A549 treated with AZD2906 at 1 μM for 4 hours (cell line): ENCODE measurements at places on chromosomes 7 and 10. TPM values are rescaled to one million over a fixed set of nuclear protein-coding genes. Genes with fewer than 3 reads are reported as not detected.

Gene CASD1
- total RNA-seq, result 7.5 to 11.6 TPM (median 8.5 TPM) in 5 replicates

Gene AMPH
- total RNA-seq, result 0.03 to 0.11 TPM (median 0.07 TPM) in 5 replicates

Gene ASNS
- 50.1 to 63.2 TPM (median 57.8 TPM) in 5 replicates for total RNA-seq

Gene HMX2
- 0.07 to 0.17 TPM (median 0.08 TPM) in 3 of 5 replicates, not detected in the others for total RNA-seq

Gene CDC14C
- total RNA-seq, result 0.03 TPM in 1 of 5 replicates, not detected in the others

Gene ZP3
- total RNA-seq, result 16.1 to 21.6 TPM (median 19.7 TPM) in 5 replicates

Gene VKORC1L1
- 24.3 to 30.7 TPM (median 29.4 TPM) in 5 replicates for total RNA-seq

Gene PGAM1
- 601 to 635 TPM (median 616 TPM) in 5 replicates for total RNA-seq

Gene BAIAP2L1
- 37.8 to 39.3 TPM (median 38.3 TPM) in 5 replicates for total RNA-seq

Gene CDK13
- total RNA-seq, result 18.5 to 20.8 TPM (median 19.5 TPM) in 5 replicates

Gene SFTPA1
- total RNA-seq, result not detected in 5 replicates

Gene ZNF775
- total RNA-seq, result 4.4 to 7.3 TPM (median 6.4 TPM) in 5 replicates

Gene OR2AE1
- total RNA-seq, result not detected in 5 replicates

Gene CFAP58
- total RNA-seq, result 0.08 to 0.14 TPM (median 0.10 TPM) in 5 replicates

Gene ATOH7
- total RNA-seq, result 0.08 to 0.36 TPM (median 0.21 TPM) in 5 replicates

Gene BTBD16
- total RNA-seq, result 0.41 to 0.82 TPM (median 0.66 TPM) in 5 replicates

Gene SLC26A3
- total RNA-seq, result 0.02 to 0.05 TPM in 2 of 5 replicates, not detected in the others

Gene HOXA3
- total RNA-seq, result 3.7 to 5.6 TPM (median 4.7 TPM) in 5 replicates

Gene ADAM12
- 2.7 to 4.7 TPM (median 3.8 TPM) in 5 replicates for total RNA-seq

Gene TMEM270
- total RNA-seq, result 0.09 to 0.17 TPM (median 0.15 TPM) in 5 replicates

Gene ADCY1
- total RNA-seq, result 2.1 to 2.5 TPM (median 2.4 TPM) in 5 replicates

Gene SPAM1
- not detected in 5 replicates for total RNA-seq

Gene CFAP46
- 1.0 to 1.6 TPM (median 1.4 TPM) in 5 replicates for total RNA-seq

Gene VWDE
- 0.31 to 0.63 TPM (median 0.50 TPM) in 5 replicates for total RNA-seq

Gene DGKI
- 0.19 to 0.49 TPM (median 0.23 TPM) in 5 replicates for total RNA-seq

Gene SAP25
- total RNA-seq, result 0.15 to 0.47 TPM (median 0.25 TPM) in 5 replicates

Gene IMPDH1
- 122 to 163 TPM (median 150 TPM) in 5 replicates for total RNA-seq

Gene CNPY1
- not detected in 5 replicates for total RNA-seq

Gene FAM180A
- total RNA-seq, result 0.05 TPM in 2 of 5 replicates, not detected in the others

Gene LHFPL3
- not detected in 5 replicates for total RNA-seq

Gene GDF10
- total RNA-seq, result 0.03 to 0.08 TPM (median 0.05 TPM) in 5 replicates

Gene PRPS1L1
- not detected in 5 replicates for total RNA-seq

Gene PLAU
- total RNA-seq, result 105 to 142 TPM (median 116 TPM) in 5 replicates

Gene ALOX5
- 0.22 to 0.46 TPM (median 0.34 TPM) in 5 replicates for total RNA-seq

Gene CYP2E1
- 0.15 to 0.40 TPM (median 0.23 TPM) in 4 of 5 replicates, not detected in the other for total RNA-seq

Gene NPSR1
- not detected in 5 replicates for total RNA-seq

Gene ADGRA1
- total RNA-seq, result 0.19 to 0.40 TPM (median 0.23 TPM) in 5 replicates

Gene DMBT1
- total RNA-seq, result 0.20 to 0.30 TPM (median 0.24 TPM) in 5 replicates

Gene TUBB8
- total RNA-seq, result 0.05 to 0.12 TPM (median 0.07 TPM) in 3 of 5 replicates, not detected in the others

Gene PTPRE
- total RNA-seq, result 3.5 to 5.3 TPM (median 5.2 TPM) in 5 replicates

Gene GIMAP2
- not detected in 5 replicates for total RNA-seq

Gene SMO
- 11.8 to 15.3 TPM (median 13.6 TPM) in 5 replicates for total RNA-seq

Gene FGF8
- total RNA-seq, result 0.08 to 0.09 TPM in 2 of 5 replicates, not detected in the others

Gene KCNMA1
- 39.3 to 80.4 TPM (median 65.2 TPM) in 5 replicates for total RNA-seq

Gene PCGF5
- total RNA-seq, result 44.1 to 47.7 TPM (median 45.4 TPM) in 5 replicates

Gene EGFR
- 88.0 to 119 TPM (median 105 TPM) in 5 replicates for total RNA-seq

Gene MYOF
- total RNA-seq, result 181 to 268 TPM (median 202 TPM) in 5 replicates

Gene BICC1
- total RNA-seq, result 17.0 to 25.8 TPM (median 18.2 TPM) in 5 replicates

Gene STK32C
- total RNA-seq, result 35.3 to 50.2 TPM (median 47.3 TPM) in 5 replicates

Gene HABP2
- total RNA-seq, result 0.08 to 0.19 TPM (median 0.10 TPM) in 5 replicates

Gene EPHA1
- 0.05 TPM in 1 of 5 replicates, not detected in the others for total RNA-seq
